Renal cortex interstitium (tissue), 15 donors: ENCODE measurements at places on chromosomes 1 and 21. TPM values are rescaled to one million over a fixed set of nuclear protein-coding genes. Genes with fewer than 3 reads are reported as not detected.

DNA sequence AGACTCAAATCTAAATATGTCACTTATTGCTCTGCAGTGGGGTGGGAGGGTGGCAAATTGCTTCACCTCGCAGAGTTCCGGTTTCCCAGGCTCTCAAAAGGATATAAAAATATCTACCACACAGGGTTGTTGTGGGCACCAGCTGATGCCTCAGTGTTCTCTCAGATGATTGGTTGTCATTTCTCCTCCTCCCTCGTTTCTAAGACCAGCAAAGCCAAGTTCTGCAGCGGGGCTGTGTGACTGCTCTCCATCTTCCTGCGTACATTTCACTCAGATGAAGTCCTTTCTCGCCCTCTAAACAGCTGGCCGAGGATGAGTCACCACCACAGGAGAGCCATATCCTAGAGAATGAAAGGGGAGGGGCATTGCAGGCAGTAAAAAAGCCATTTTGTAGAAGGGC lies 35.0 kb upstream of the VWA5B1 start:
- no peak for DNase-seq

- no peak for DNase-seq
Observed at GRCh38 chr1:203519053-203519840, 25.3 kb downstream of the OPTC start.

DNA sequence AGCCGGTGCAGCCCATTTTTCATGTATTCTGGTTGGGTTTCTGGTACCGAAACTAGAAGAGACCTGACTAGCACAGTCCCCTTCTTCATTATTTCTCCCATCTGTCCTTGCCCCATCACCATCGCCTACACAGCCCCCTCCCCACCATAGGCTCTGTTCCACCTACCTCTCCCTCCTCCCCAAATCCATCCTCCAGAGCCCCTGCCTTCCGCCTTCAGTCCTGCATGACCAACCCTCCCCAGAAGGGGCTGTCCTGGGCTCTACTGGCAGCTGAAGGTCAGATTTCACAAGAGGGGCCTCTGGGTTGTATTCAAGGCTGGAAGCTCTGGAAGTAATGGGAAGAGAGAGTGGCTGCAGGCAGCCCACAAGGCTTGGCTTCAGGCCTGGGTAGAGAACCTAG lies 55.2 kb downstream of the SDC3 start:
- no peak for DNase-seq

- no peak for DNase-seq
Observed at GRCh38 chr1:209059376-209059775, 524.1 kb upstream of the CAMK1G start.

The RXRG gene
- polyA plus RNA-seq: 0.98 TPM
